ENCODE measurements at places on chromosomes 12 and 14. TPM values are rescaled to one million over a fixed set of nuclear protein-coding genes. Genes with fewer than 3 reads are reported as not detected.

GRCh38 chr14:47657143-47657542 is 18.3 kb downstream of the MDGA2 start:
- DNase-seq: no peak

GRCh38 chr14:93317210-93317874 is 15.5 kb downstream of the BTBD7 start:
- DNase-seq: no peak

The ATG2B gene
- total RNA-seq: 15.9 TPM

- no peak for DNase-seq
These were observed 33.8 kb upstream of the COL2A1 start for GRCh38 chr12:48038085-48038484.

GRCh38 chr12:120688527-120689071 is 1.6 kb downstream of the MLEC start:
- no peak for DNase-seq

Measured in activated naive CD8-positive, alpha-beta T cell treated with anti-CD3 and anti-CD28 coated beads, Interleukin-2, amount 10 ng/mL, durations not matched to agents 7 days and 5 days (primary cell).